Left ventricle myocardium inferior (tissue), 1 donor: ENCODE measurements at places on chromosomes 3 and 15.
A peak's percentile ranks its signal among the peaks of the same experiment; 100 is the strongest.

DNA sequence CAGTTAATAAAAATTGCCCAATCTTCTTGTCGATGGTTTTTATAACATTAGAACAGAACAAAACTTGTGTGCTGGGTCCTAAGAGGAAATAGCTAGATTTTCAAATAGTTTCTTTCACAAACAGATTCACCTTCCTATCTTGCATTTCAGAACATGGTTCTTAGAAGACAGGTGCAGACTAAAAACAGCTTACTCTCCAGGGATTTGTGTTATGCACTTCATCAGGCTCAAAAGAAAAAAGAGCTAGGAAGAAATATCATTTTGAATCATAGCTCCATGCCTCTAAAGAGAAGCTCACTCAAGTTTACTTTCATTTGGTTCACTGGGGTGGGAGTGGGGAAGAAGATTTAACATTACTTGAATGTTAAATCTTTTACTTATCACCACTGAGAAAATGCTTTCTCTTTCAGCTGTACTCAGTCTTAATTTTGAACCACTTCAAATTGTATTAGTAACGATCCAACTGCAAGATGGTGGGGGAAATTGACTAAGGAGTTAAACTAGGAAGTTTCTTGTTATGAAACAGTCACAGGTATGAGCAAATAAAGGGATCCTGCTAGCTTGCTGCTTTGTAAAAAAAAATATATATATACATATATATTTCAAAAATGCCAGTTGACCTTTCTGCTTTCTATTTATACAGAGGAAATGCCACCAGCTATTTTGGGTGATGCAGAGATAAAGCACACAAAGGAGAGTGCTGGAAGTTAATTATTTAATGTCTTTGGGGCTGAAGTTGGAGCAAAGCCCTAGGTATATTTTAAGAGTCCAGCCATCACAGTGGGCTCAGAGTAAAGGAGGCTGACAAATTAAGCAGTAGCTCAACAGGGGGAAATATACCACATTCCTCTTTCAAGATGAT, 28.3 kb upstream of the NUDT16 start:
- no peak for DNase-seq

GRCh38 chr3:98232489-98232888, 31.6 kb upstream of the OR5H6 start:
- no peak for DNase-seq

GRCh38 chr3:16993227-16993626, 108.5 kb downstream of the PLCL2 start:
- DNase-seq, result no peak

DNA sequence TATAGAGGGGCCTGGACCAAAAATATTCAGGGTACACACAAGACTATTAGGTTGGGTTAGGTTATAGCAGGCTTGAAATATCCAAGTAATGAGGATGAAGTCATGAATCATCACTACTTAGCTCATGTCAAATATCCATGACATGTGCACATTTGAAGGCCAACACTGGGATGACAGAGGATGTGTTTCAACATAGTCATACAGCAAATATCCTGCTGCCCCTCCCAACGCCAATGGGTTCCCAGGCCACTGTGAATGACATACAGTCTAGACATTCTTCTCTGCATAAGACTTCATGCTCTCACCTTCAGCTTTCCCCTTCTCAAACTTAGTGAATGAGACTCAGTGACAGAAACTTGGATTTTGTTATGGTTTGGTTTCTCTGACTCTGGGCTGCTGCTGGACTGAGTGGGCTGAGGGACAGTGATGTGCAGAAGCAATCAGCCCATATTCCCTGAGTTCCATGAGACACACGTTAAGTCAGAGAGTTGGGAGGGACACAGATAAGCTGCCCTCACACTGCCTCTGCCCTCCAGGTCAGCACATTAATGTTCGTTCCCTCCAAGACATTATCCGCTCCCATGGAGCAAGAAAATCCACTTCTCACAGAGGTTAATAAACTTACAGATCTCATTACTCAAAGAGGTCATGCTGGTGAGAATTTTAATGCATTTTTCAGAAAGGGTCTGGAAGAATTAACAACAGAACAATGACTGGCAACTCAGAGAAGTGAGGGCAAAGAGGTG, 15.4 kb downstream of the HOMER2 start:
- DNase-seq, result no peak

GRCh38 chr15:69031013-69032001, 16.8 kb downstream of the NOX5 start:
- DNase-seq, result peak; percentile 24

DNA sequence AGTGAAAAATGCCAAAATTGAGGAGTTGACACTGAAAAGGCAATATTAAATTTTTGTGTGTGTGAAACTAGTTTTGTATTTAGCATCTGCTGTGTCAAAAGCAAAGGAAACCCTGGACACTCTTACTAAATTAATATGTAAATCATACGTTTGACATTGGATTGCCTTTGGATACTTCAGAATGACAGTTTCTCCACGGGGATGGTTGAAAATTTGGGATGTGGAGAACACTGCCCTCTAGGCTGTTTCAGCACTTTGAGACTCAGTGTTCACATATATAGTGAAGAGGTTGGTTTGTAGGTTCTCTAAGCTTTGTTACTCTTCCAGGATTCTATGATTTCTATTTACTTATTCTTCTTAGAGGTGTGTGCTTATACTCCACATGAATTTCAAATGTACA, 3.0 kb downstream of the ROBO2 start:
- DNase-seq, result no peak

DNA sequence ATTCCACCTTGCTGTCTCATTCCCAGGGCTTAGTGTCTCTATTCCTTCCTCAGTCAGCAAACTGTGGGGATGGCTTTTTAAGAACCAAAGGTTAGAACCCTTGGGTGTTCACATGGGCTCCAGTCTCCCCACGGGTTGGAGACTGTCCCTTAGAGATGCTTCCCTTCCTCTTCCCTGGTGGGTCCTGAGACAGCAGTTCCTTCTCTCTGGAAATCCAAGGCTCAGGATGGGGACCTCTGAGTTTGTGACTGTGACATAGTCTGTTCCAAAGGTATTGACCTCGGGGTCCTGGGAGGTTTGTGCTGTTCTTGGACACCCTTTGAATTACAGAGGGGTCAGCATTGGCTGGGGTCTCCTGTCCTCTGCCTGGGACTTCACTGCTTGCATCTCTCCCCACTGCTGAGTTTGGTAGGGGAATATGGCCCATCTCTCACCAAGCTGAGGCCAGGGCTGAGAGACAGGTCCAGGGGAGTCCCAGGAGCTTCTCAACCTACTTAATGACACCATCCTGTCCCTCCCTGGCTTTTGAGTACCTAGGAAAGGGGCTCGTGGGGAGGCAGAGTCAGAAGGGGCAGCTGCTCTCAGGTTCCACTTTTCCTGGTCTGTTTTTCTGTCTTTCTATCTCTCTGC, 1.5 kb downstream of the GRM2 start:
- no peak for DNase-seq

DNA sequence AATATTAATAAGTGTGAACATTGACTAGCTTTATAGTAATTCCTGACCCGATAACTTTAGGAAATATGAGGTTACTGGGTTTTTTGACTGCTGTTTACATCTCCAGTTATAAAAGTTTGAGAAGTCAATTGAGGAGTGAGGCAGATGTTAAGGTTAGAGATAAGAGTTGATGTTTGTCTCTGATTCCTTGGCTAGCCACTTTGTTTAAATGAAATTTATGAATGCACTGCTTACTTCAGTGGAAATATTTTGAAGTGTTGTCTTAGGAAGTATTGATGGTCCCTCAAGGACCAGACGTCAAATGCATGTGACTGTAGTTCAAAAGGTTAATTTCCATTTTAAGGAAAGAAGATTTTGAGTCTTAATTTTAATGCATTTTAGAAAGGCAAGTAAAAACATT, 41.7 kb downstream of the MAP2K5 start:
- no peak for DNase-seq

DNA sequence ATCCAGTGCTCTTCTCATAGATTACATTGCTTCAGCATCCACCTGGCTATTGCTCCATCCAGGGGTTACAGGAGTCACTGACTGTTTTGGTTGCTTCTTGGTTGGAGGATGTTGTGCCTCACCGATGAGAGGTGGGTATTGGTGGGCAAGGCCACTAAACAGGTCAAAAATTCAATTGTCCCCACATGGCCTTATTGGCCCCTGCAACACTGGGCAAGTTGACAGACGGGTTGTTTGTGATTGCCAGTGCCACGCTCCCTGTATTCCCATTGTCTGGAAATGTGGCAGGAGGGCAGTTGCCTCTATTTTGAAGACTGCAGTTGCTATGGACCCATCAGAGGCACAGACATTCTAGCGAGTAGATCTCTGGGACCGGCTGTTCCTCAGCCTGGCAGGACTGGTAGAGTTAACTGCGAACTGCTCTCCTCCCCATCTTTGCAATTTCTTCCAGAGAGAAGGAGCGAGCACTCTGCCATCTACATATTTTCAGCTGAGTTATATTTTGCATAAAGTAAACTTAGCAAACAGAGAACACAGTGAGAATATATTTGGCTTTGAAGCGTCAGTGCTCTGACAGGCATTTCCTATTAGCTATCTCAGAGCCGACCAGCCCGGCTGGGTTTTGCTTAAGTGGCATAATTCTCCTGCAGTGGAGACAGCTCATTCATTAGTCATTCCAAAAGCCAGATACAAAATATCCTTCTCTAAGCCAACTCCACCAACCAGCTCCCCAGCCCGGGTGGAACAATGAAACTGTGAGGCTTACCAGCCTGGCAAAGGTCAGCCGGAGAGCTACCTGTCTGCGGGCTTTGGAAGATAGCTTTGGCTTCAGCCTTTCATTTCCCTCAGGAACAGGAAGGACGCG, 26.0 kb upstream of the MAGEF1 start:
- no peak for DNase-seq

DNA sequence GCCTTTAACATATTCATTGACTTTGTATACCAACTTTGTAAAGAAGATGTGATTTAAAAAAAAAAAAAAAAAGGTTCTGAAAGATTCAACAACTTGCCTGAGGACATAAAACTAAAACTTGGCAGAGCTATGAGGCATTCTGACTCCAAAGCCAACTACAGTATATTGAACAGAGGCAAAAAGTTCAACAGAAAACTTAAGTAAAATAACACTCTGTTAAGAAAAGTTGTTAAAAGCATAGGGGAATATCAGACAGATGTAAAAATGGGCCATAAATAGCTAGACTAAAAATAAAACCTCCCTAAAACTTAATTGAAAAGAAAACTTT, 23.4 kb downstream of the GOLIM4 start:
- DNase-seq, result no peak

DNA sequence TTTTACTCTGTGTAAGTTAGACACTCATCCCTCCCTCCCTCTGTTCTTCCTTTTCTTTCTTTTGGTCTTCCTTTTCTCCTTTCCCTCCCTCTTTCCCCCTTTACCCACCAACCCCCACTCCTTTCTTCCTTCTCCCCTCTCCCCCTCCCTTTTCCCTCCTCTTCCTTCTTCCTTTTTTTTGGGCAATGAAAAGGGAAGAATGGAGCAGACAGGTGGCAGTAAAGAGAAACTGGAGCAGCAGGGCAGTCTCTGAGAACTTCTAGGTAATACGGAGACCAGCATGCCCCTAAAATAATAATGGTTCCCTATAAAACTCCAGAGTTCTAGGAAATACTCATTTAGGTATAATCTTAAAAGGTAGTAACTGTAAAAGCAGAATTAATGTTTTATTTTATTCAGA, 11.4 kb upstream of the GPR171 start:
- no peak for DNase-seq
